ENCODE measurements at places on chromosomes 3 and 15.

DNA sequence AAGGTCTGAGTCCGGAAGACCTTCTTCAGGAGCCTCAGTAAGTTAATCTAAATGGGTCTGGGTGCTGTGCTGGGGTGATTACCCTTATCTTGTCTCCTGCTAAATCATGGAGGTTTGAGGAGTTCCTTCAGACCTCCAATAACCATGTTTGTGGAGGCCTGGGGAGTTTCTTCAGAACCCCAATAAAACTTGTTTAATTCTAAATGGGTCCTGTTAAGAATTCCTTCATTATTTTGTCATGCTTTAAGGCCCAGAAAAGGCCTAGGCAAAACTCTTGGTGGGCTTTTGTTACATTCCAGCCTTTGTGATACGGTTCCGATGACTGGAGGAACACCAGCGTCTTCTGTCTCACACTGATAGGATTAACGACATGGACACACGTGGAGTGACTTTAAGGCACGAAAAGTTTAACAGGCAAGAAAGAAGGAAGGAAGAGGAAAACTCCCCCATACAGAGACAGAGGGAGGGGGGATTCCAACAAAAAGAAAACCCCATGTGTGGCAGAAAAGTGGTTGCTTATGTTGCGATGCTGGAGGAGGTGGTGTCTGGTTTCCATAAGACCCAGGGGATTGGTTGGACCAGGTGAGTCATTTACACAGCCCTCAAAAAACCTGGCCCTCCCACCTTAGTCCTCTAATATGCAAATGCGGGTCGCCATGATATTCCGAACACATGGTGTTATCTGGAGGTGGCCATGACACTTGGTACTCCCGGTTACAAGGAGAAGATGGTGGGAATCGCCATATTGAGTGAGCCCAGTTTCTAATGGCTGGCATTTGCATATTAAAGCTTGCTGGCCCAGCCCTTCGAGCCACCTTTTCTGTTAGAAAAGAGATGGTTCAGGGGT lies 72.6 kb upstream of the MFGE8 start:
- no peak for DNase-seq

DNA sequence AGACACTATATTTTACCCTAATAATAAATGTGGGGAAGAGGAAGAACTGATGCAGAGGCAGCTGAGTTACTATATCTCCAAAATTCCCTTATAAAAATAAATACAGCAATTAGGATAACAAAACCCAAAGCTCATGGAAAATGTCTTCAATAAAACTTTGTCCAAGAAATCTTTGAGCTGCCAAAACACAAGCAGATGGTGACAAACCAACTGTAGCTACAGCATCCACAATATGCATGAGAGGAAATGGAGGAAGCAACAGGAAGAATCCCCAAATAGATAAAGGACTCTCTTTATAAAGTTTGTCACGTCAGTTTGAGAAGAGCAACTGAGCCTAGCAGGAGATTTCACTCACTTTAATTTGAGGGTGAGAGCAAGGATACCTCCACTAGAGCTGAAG lies 638.2 kb downstream of the IGSF11 start:
- no peak for DNase-seq

DNA sequence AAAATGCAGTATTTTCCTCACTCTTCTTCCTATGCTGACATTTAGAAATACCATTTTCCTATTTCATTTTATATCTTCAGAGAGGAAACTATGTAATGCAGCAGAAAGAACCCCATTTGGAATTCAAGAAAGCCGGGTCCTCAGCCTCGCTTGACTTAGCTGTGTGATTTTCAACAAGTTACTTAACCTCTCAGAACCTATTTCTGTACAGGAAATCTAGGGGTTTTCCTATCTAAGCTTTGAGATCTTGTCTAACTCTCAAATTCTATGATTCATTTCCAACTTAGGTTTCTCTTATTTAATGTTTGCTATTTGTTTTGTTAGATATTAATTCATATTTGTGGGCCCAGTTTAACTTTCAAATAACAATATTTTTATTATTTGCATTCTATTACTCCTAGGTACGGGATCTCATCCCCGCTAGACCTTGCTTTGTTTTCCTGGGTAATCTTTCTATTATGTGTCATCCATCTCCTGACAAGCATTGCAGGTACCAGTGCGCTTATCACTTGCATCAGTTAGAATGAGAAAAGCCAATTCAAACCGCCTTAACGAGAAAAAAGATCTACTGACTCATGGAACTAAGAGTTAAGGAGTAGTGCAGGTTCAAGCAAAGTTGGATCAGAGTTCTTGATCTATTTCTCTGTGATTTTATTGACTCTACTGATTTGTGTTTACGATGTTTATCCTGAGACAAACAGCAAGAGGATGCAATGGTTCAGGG lies 70.6 kb upstream of the BHLHE40 start:
- no peak for DNase-seq

DNA sequence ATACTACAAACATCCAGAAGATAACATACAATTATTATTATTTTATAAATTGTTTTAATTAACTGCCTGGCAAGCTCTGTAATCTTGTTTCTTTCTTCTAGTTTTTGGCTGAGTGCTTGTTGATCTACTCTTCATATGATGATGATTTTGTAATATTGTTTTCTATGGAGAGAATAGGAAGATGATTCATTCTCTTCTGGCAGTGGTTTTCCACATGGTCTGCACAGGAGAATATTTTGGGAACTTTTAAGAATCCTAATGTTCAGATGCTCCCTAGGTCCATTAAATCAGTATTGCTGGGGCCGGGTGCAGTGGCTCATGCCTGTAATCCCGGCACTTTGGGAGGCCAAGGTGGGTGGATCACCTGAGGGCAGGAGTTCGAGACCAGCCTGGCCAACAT lies 37.6 kb downstream of the CACNA2D3 start:
- DNase-seq = no peak

- peak; percentile 45 for DNase-seq
Measured at GRCh38 chr3:37338500-37338899, 164.1 kb upstream of the LRRFIP2 start.

GRCh38 chr3:127732303-127732702 lies 59.6 kb downstream of the ABTB1 start:
- DNase-seq = no peak

GRCh38 chr3:53846134-53846850 lies at the start of the genes CHDH and IL17RB:
TSS of gene CHDH (minus strand) at chr3:53846419. CDS start at chr3:53824008, 22,411 bp downstream.
TSS of gene IL17RB (plus strand) at chr3:53846568. CDS start at chr3:53846589, 21 bp downstream.
- peak; percentile 39 for DNase-seq

Measured in GM23248 (cell line).